Activated CD4-positive, alpha-beta memory T cell treated with anti-CD3 and anti-CD28 coated beads for 36 hours (primary cell): ENCODE measurements at places on chromosomes 7 and 10. TPM values are rescaled to one million over a fixed set of nuclear protein-coding genes. Genes with fewer than 3 reads are reported as not detected.

Gene CRHR2
- not detected for total RNA-seq

Gene PLXDC2
- total RNA-seq: not detected

Gene AQP1
- total RNA-seq: 0.36 TPM

Gene RASSF4
- total RNA-seq: 1.1 TPM

Gene PRTFDC1
- 0.41 TPM for total RNA-seq

Gene SFTPA1
- total RNA-seq: not detected

Gene PRKRIP1
- total RNA-seq: 22.6 TPM

Gene ASAH2B
- total RNA-seq: 3.1 TPM

Gene IFIT3
- 14.7 TPM for total RNA-seq

Gene PTF1A
- total RNA-seq: not detected

DNA sequence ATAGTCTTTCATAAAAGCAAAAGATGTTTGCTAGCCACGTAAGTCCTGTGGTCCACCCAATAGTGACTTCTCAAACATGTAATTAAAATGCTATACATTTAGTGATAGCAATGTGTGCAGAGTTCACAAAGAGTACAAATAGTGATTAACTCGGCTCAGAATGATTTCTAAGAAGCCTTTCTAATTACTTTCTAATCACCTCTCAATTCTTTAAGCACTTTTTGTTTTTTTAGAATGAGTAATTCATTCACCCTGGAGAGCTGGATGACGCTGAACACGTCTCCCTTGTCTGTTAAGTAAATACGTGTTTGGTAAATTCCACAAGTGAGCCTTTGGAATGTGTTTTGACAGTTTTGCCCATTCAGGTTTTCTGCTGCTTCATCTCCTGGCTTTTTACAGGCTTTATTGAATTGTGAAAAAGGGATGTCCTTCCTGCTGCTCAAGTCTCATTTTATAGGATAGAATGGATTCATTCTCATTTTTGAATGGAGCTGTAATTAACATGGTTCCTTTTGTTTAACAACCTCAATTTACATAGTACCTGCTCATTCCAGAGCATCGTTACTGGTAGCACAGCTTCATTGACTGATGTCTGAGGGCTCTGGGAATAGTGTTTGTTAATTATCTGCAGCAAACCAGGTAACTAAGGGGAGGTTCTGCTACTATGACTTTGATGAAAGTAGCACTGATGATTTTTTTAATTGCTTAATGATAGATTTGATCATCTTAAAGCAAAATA, 212.1 kb downstream of the VTI1A start:
- H3K4me1 ChIP-seq: no peaks in the 10 kb centered on the region
- peaks cover 8% of the 10 kb centered on the region for H3K36me3 ChIP-seq
- no peaks in the 10 kb centered on the region for H3K27me3 ChIP-seq
- no peak overlapping the region for H3K27ac ChIP-seq
- DNase-seq: no peak

DNA sequence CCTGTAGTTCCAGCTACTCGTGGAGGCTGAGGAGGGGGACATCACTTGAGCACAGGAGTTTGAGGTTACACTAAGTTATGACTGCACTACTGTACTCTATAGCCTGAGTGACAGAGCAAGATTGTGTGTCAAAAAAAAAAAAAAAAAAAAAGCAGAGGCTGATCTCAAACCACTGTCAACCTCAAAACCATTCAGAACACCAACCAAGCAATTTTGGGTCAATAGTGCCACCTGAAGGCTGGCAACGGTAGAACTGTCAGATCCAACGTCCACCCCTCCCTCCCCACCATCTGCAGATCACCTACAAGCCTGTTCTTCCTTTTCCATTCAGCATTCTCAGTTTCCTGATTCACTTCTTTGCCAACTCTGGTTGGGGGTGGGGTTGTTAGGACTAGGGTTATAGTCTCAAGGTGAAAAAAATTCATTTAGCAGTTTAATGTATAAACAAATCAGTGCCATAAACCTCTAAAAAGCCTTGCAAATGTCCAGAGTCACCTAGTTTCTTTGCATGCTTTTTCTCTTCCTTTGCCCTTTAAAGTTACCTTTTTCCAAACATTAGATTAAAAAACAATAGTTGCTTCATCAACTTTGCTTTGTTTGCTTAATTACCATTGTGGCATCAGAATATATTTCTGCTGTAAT, 2.6 kb downstream of the MRPS33 start:
- no peaks in the 10 kb centered on the region for H3K27me3 ChIP-seq
- peaks cover 19% of the 10 kb centered on the region for H3K36me3 ChIP-seq
- H3K4me3 ChIP-seq: no peak overlapping the region
- peak overlapping the region; percentile 100 for H3K27ac ChIP-seq
- peaks cover 33% of the 10 kb centered on the region for H3K4me1 ChIP-seq

DNA sequence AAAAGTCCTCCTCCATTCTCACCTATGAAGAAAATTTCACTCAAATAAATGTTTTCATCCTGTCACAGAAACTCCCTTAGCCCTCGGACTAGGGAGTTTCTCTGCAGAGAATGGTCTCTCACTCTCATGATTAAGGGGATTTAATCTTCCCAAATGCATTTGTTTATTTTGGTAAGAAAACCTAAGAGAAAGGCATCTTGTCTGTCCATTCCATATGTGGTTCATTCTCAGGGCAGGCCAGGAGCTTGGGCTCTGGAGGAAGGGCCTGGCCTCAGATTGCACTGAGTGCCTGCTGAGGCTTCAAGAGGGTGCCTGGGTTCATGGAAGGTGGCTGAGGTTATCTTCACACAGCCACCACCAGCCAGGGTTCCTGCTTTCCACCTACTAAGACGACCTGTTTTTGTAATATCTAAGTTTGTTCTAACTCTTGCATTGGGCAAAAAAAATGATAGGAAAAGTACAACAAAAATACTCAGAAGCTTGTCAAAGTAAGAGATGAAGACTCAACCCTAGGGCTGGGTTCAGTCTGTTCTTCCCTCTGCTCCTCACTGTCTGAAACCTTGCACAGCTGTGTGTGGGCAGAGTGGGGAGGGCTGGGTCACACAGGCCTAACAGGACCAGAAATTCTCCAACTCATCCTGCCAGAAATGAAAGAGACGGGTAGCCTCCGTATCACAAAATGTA, 186.7 kb downstream of the CXCL12 start:
- DNase-seq: no peak
- no peaks in the 10 kb centered on the region for H3K36me3 ChIP-seq
- no peaks in the 10 kb centered on the region for H3K27me3 ChIP-seq
- H3K4me3 ChIP-seq: no peak overlapping the region

DNA sequence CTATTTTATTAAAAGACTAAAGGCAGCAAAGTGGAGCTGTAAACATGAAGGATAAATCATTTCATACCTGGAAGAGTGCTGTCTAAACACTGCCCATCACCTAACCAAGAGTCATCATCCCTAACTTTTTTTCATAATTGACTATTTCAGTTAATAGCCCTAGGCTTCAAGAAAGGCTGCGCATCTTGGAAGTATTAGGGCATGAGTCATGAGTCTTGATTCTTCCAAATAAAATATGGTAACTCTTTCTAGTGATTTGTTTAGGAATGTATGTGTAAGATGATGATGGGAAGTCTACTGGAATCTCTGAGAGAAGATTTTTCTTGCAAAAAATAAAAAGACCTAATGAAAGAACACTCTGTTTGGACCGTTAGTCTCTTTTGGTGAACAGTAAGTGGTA, 207.7 kb upstream of the AHR start:
- no peaks in the 10 kb centered on the region for H3K4me1 ChIP-seq
- no peak for DNase-seq
- H3K4me3 ChIP-seq: no peak overlapping the region
- H3K27me3 ChIP-seq: no peaks in the 10 kb centered on the region
- H3K36me3 ChIP-seq: no peaks in the 10 kb centered on the region

- no peak overlapping the region for H3K27ac ChIP-seq
- no peak for DNase-seq
- H3K4me1 ChIP-seq: peaks cover 13% of the 10 kb centered on the region
- H3K4me3 ChIP-seq: no peak overlapping the region
Observed at GRCh38 chr10:8499752-8500390, 445.4 kb downstream of the GATA3 start.

DNA sequence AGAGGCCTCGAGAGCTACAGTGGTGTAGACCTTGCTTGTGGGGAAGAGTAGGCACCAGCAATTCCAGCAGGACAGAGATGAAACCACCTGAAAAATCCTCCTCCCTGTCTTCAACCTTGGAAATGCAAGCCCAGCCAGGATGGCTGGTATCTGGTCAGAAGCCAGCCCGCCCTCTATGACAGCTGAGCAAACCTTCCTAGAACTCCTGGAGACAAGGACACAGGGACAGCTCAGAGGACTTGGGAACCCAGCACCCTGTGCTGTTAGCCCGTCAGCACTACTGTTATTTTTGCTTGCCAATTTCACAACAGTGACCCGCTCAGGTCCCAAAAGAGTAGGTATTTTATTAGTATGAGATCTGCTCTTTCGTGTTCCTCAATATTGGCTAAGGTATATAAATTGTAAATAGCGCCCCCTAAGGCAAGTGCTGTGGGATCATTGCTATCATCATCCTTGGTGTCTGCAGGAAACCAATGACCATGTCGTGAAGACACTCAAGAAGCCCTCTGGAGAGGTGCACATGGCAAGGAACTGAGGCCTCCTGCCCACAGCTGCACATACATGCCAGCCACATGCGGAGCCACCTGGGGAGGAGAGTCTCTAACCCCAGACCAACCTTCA, 156.5 kb upstream of the CHST15 start:
- DNase-seq: no peak
- no peak overlapping the region for H3K4me3 ChIP-seq
- no peaks in the 10 kb centered on the region for H3K36me3 ChIP-seq
- no peaks in the 10 kb centered on the region for H3K4me1 ChIP-seq
- H3K27ac ChIP-seq: no peak overlapping the region

DNA sequence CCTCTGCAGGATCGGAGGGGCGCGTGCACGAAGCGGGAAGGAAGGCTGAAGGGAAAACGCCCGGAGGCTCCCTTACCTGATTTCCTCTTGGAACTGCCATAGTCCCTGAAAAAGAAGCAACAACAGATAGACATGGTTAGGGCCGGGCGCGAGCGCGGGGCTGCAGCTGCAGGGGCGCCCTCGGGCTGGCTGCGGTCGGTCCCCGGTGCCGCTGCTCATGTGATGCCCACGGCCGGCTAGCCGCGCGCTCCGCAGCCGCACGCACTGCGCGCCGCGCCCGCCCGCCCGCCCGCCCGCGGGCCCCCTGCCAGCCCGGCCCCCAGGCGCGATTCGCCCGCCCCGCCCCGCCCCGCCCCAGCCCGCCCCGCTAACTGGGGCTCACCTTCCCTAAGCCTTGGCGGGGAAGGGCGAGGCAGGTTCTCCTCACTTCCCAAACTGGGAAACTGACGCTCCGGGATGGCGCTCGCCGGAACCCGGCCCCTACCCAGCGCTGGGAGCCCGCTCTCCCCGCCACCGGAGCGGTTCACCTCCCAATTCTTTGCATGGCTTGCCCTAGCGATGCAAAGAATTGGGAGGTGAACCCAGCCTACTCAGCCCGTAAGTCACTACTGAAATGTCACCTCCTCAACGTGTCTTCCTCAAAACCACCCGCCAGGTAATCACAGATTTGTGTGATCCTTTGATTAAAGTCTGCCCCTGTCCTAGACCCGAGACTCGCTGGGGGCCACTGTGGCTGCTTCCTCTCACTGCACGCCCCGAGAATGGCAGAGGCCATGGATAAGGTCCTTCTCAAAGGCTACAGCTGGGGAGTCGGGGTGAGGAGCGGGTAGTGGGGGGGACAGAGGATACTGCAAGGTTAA, 162.2 kb downstream of the SH3PXD2A start:
- H3K27me3 ChIP-seq: no peaks in the 10 kb centered on the region
- no peaks in the 10 kb centered on the region for H3K36me3 ChIP-seq
- peak overlapping the region; percentile 19 for H3K27ac ChIP-seq
- H3K4me1 ChIP-seq: peaks cover 35% of the 10 kb centered on the region
- peak overlapping the region; percentile 81 for H3K4me3 ChIP-seq

DNA sequence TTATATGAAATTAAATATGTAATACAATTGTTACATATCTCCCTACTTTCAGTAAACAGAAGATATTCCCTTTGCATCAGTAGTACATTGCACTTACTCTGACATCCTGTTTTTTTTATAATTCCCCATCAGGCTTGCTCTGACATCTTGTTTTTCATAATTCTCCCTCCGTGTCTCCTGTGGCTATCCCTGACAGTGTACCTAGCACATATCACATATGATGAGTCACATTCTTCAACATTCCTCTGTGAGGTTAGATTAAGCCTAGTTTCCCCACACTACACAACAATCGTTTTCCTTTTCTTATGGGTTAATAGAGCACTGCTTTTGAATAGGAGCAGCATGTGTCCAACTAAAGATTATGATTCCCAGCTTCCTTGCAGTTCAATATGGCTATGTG, 250.6 kb upstream of the NPVF start:
- H3K27ac ChIP-seq: no peak overlapping the region
- no peaks in the 10 kb centered on the region for H3K36me3 ChIP-seq
- no peak overlapping the region for H3K4me3 ChIP-seq
- no peak for DNase-seq
- no peaks in the 10 kb centered on the region for H3K27me3 ChIP-seq

GRCh38 chr10:91564508-91564907, 68.4 kb downstream of the PPP1R3C start:
- peaks cover 9% of the 10 kb centered on the region for H3K27me3 ChIP-seq
- H3K4me1 ChIP-seq: no peaks in the 10 kb centered on the region
- no peak overlapping the region for H3K4me3 ChIP-seq
- no peak for DNase-seq

DNA sequence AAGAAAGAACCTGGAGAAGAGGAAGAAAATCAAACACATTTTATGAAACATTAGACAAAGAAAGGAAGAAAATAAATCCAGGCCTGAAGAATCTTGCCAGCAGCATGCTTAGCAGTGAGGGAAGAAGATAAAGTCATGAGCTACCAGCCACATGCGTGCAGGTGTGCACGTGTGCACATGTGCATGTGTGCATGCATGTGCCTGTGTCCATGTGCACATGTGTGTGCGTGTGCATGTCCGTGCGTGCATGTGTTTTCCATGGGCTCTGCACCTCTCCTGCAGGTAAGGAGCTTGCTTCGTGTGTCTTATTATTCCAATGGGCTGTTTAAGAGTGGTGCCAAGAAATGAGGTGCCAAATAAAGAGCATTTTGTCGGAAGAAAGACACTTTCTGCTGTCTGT, 322.2 kb downstream of the FGFR2 start:
- H3K27me3 ChIP-seq: no peaks in the 10 kb centered on the region
- no peak for DNase-seq

GRCh38 chr10:30786906-30787305, 157.4 kb upstream of the LYZL2 start:
- no peaks in the 10 kb centered on the region for H3K27me3 ChIP-seq
- H3K27ac ChIP-seq: no peak overlapping the region
- DNase-seq: no peak
- H3K4me3 ChIP-seq: no peak overlapping the region
- H3K36me3 ChIP-seq: no peaks in the 10 kb centered on the region

GRCh38 chr10:7260412-7260900, 150.4 kb downstream of the SFMBT2 start:
- peak overlapping the region; percentile 26 for H3K27ac ChIP-seq
- H3K27me3 ChIP-seq: no peaks in the 10 kb centered on the region
- no peak overlapping the region for H3K4me3 ChIP-seq
- no peak for DNase-seq
